Trophoblast cell (in vitro differentiated cells and primary cell): ENCODE measurements at places on chromosomes 3 and 15.

DNA sequence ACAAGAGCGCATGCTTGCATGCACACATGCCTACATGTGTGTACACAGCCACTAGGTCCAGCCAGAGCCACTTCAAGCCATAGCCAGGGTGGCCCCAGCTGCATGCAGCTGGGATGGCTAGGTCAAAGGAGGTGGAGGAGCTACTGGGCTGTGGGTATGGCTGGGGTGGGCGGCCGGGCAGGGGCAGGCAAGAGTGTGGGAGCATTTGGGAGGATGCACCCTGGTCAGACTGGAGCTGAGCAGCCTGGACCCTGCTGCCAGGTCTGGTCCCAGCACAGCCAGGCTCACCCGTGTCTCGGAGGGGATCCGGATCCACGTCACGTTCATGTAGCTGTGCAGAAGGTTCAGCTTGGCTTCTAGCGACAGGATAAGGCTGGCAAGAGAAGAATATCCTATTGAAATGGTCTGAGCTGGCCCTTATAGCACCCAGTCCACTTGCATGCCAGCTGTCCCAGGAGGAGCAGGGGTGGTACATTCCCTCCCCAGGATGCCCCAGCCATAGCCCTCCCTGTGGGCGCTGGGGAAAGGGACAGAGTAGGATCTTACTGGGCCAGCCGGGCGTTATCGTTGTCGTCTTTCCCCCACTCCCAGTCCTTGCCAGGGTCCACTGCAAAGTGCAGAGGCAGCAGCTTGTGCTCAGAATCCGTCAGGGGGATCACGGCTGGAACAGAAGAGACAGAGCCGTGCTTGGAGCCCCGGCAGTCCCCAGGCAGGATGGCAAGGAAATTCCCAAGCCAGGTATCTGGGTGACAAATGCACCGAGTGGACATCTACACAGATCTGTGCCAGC lies 160.5 kb downstream of the KLF13 start:
- no peak for DNase-seq

DNA sequence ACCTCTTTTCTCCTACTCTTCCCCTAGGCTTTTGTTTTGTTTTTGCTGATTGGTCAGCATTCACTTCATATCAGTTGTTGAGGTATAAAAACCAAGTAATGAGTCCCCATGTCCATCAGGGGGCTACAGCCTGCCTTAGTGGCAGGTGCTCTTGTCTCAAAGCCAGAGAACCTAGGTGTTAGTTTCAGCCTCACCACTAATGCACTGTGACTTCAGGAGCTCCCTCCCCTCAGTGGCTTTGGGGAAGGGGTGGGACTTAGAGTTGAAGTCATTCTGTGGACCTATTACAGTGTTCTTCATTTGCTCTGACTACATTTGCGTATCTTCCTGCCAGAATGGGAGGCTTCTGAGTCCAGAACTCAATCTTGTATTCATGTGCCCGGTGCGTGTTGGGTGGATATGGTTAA lies 41.6 kb downstream of the NR2C2 start:
- DNase-seq: no peak

- DNase-seq: no peak
Measured at GRCh38 chr3:111858642-111859041, 423 bp upstream of the PHLDB2 start.

GRCh38 chr15:52673734-52674133 lies 5.5 kb downstream of the ATOSA start:
- no peak for DNase-seq
